IPS-NIHi11 (cell line): ENCODE measurements at places on chromosomes 11 and 22.

GRCh38 chr22:18990355-18991137 is 54.5 kb upstream of the PRODH start:
- DNase-seq, result no peak

DNA sequence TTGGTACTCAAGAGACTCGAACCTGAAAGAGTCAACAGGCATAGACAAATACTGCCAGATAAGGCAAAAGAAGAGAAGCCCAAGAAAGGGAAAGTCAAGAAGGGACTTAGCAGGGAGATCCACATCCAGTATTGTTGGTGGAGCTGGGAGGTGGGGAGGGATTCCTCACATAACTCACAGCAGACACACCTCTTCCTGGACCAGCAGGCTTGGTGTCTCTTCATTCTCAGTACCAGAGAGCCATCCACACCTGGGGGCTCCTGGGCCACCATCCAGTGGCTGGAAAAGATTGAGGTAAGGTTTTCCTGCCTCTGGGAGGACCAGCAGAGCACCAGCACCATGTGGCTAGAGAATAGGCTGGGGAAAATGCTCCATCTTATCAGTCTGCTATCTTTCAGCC is 161.6 kb upstream of the SESN3 start:
- DNase-seq, result peak; percentile 26

DNA sequence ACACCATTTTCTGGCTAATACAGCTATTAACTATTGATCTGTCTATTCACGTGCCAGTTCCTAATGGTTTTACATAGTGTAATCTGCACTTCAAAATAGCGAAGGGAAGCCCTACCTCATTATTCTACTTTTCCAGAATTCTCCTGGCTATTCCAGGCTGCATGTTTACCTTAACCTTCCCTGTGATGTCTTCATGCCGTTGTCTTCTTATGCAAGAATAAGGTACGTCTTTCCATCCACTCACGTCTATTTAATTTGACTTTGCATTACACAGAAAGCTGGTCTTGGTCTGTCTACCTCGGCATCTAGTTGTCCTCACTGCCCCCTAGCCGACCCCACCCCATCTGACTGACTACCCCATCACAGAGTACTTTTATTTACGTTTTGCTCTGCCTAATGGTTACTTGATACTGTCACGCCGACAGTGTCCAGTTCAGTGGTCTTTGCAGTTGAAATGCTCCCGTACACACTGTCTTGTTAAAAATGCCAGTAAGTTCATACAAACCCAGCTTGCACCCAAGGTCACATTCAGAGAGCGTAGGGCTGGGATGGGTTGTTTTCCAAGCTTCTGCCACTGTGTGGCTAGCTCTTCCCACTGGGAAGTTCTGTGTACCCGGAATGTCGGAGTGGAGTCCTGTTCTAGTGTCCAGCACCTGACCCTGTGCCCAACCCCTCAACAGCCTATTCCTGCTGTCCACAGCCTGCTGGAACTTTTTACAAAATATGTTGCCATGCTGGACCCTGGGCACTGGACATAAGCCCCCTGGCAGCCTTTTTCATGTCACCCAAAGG is 15.0 kb downstream of the NEAT1 start:
- DNase-seq, result no peak

GRCh38 chr11:72743321-72744221 is 8.6 kb downstream of the ARAP1 start:
- no peak for DNase-seq

GRCh38 chr11:103618528-103618927 is 417.9 kb upstream of the DDI1 start:
- DNase-seq, result no peak

DNA sequence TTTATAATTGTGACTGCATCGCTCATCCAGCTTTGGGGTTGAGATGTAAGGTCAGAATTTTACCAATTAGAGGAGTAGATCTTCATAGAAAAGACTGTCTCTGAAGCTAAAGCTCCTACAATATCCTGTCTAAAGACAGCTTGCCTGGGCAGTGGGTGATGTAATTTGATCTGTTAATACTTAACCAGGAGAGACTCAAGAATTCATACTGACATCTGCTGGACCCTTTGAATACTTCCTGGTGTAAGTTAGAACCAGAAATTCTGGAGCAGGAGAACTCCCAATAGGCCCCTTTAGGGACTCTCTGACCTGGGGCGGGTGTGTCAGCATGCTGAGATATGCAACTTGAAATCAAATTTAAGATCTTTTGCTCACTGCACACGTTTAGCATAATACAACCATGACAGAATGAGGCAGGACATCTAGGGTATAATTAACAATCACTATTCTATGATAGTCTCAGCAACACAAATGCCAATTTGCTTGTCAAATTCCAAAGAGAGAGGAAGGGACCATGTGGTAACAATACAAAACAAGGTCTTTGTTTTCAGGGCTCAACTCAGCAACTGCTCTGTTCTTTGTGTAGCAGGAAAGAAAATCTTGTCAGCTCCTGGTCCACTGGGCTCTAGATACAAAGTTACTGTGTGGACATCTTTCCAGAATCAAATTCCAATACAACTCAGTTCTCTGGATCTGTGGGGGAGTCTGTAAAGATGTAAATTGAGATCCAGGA is 143.9 kb downstream of the INSC start:
- peak; percentile 64 for DNase-seq

DNA sequence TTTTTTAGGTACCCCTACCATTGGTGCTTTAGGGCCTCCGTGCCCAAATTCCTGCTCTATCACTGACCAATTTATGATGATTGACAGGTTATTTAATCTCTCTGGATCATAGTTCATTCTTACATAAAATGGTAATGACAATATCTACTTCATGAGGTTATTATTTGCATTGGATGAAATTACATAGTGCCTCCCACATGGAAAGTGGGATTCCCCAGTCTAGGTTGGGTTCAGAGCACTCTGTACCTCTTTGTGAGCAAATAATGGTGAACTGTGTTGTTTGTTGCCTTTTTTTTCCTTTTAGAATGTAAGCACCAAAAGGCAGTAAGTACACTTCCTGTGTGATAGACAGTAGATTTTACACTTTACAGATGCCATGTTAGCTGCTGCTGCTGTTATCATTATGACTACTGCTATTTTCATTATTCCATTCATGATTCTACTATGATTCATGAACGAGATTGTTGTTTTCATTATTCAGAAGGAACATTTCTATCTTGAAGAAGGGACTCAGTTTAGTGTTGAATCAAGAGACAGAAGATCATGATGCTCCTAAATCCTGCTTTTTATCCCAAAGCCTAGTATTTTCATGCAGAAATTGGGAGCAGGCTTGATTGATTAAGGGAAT is 100.8 kb downstream of the ALX4 start:
- no peak for DNase-seq

GRCh38 chr11:30908857-30909256 is 322.7 kb upstream of the MPPED2 start:
- no peak for DNase-seq

- DNase-seq, result no peak
These were observed 56.8 kb downstream of the SLC1A2 start for GRCh38 chr11:35362521-35362980.

DNA sequence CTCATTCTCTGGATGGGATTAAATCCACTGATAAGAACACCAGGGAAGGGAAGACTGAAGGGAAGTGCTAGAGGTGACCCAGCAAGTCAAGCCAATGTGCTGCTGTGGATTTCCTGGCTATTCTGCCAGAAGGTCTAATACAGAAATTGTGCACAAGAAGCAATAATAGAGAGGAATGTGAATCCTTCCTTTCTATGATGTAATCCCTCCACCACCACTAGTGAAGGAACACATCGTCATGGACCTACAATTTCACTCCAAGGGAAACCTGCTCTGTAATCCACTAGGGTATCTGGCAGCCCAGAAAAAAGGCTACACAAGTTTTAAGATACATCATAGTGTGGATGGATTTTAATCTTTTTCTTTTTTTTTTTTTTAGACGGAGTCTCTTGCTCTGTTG is 17.4 kb downstream of the LARGE2 start:
- DNase-seq, result no peak

DNA sequence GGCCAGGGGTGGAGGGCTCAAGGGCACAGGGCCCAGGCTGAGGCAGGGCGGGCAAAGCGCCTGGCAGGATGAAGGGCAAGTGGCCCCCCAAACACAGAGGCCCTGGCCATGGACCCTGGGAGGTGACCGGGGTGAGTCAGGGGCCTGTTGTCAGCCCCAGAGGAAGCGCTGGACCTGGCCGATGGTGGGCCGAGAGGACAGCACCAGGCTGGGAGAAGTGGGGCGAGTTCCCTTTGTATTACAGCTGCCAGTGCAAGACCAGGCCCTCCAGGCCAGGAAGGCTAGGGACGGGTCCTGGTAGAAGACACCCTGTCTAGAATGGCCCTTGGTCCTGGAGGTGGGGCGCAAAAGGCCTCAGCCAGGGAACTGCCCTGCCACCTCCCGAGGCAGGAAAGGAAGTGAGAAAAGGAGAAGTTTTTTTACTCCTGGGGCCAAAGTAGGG is 12.8 kb downstream of the CXCR5 start:
- no peak for DNase-seq

DNA sequence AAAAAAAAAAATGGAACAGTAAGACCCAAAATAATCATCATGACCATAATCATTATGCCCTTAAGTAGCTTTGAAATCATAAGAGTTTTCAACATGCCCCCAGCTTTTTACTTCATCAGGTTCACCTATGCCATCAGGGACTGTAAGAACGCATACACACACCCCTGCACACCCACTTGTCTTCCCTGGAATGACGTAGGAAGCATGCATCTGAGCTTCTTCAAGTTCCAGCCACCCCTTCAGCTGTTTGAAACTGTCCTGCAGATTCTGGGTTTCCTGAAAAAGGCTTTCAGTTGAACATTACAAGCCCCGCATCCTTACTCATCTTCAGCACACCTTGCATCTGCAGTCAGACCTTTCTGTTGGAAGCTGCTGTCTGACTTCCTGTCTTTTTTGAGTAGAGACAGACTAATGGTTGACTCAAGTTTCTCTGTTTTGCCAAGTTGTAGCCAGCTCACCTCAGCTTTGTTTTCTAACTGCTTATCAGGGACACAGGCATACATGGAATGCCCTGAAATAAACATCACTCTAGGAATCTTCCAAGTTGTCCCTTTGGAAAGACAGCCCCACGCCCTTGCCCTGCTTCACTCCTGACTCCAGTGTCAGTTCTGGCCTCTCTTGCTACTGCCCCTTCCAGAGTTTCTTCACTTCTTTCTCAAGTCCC is 37.0 kb downstream of the ARHGAP1 start:
- DNase-seq, result no peak

GRCh38 chr11:15858881-15859280 is 497.5 kb downstream of the SOX6 start:
- DNase-seq, result no peak

GRCh38 chr11:126434950-126435335 is 79.5 kb downstream of the ST3GAL4 start:
- DNase-seq, result no peak

GRCh38 chr11:65182258-65183170 is 786 bp downstream of the CAPN1 start:
- DNase-seq, result peak; percentile 62

DNA sequence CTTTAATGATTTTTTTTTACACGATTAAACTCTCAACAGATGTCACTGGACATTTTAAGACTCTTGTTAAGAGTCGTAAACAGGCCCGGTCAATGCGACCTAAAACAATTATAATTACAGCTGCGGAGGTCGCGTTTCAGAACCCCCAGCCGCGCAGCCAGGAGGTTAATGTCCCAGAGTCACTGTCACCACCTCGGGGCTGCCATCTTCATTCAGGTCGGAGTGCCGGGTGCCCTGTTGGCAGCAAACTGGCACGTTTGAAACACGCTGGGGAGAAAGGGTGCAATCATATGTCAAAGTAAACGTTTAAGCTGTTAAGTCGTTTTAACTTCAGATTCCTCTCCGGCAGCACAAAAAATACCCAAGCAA is 711 bp upstream of the PHF21B start:
- no peak for DNase-seq

DNA sequence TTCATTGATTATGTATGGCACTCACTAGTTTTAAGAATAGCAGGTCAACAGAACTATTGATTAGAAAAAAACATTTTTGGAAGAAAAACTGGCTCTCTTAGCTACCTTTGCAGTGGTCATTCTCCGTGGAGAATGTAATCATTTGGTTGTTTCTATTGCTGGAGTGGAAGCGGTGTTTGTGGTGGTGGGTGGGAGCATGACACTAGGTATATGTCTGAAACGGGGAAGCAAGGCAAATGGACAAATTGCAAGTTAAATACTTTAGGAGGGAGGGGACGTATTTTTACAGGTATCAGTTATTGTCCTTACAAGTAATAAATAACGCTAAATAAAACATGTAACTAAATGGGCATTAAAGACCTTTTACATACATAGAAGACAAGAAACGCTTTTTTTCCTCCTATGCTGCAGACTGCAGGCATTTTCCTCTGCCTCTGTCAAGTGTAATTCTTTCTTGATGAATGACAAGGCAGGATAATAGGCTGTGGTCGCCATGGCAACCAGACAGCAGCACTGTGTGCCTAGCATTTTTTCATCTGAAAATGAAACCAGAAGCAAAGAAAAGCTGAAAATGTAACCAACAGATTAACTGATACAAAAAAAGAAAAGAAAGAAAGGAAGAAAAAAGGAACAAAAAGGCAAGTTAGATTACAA is 46.2 kb downstream of the BLID start:
- DNase-seq, result peak; percentile 65

- DNase-seq, result no peak
These were observed 9.9 kb downstream of the CSTF3 start for GRCh38 chr11:33151399-33151798.

DNA sequence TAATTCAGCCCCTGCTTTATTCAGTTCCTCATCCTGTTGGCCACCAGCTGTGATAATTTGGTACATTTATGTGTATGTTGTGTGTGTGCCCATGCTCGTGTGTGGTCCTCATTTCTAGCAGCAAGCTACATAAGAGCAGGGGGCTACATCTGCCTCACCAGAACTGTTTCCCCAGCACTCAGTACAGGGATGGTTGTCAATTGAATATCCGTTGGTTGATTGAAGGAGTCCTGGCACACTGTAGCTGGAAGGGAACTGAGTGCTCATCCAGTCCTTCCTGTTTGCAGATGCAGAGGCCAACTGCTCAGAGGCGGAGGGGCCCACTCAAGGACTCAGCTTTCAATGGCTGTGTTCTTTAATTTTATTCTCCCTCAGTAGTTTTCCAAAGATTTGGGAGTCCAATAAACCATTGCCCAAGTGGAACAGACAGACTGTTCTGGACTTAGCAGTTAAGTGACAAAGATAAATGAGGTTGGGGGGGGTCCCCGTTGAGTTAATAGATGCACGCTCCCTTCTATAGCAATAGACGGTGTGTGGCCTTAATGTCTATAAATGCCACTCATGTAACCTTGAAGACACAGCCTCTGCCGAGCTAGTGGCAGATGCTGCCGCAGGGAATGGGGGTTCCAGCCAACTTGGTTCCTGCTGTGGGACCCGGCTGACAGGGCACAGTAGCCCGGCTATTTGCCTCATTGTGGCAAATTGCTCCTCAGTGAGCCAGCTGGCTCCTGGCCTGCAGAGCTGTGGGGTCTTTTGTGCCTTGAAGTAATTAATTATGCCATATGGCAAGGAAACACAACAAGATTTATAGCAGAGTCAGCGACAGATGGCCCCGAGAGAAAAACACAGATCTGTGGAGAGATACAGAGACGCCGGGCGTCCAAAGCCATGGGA is 71.4 kb upstream of the GRK3 start:
- DNase-seq, result no peak
